A172 (cell line): ENCODE measurements at places on chromosomes 4 and X. TPM values are rescaled to one million over a fixed set of nuclear protein-coding genes. Genes with fewer than 3 reads are reported as not detected.

Gene XK
- 2.0 and 2.2 TPM in 2 replicates for total RNA-seq

Gene AFF2
- under 0.01 and 0.02 TPM in 2 replicates for total RNA-seq

Gene CTAG1B
- not detected in 2 replicates for total RNA-seq

Gene CRMP1
- 51.5 and 55.6 TPM in 2 replicates for total RNA-seq

Gene NPY2R
- total RNA-seq: not detected in 2 replicates

Gene CPXCR1
- total RNA-seq: not detected in 2 replicates

Gene TMEM150C
- total RNA-seq: 2.5 and 3.2 TPM in 2 replicates

GRCh38 chrX:70477734-70478075 is 33.1 kb downstream of the DLG3 start:
- no peak for DNase-seq
